Mammary epithelial cell (primary cell): ENCODE measurements at places on chromosomes 1 and 21. TPM values are rescaled to one million over a fixed set of nuclear protein-coding genes. Genes with fewer than 3 reads are reported as not detected.

DNA sequence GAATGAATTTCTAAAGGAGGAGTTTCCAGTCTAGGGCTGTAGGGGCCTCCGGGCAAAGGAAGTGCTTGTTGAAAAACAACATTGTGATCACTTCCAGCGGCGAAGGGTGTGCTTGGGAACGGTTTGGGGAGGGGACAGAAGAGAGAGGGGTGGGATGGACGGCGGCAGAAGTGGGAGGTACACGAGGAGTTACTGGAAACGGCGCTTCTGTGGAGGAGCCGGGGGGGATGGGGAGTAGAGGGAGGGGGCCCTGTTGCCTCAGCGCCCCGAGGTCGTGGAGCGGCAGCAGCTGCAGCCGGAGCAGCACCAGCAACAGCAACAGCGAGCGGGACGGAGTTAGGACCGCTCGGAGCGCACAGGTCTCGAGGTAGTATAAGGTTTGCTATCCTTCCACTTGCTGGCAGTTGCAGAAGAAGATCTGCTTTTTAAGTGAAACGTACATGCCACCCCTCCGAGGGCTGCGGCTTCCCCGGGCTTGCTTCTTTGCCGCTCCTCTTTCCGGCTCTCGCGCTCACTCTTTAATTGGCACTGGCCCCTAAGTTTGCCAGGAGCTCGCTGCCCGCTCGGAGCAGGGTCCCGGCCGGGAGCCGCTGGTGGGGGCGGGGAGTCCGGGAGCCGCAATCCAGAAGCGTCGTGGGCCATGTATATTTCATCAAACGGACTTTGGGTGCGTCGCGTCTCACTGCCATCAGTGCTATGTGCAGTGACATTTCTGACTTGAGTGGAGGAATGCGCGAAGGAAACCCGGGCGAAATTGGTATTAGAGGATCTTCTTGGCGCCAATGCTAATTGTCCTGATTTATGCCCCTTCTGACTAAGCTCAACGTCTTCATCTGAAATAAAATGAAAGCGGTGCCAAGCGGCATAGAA is 771 bp upstream of the NTNG1 start:
- peak; percentile 70 for DNase-seq

- peak; percentile 19 for DNase-seq
Observed at GRCh38 chr1:150150133-150151021, 661 bp downstream of the PLEKHO1 start.

DNA sequence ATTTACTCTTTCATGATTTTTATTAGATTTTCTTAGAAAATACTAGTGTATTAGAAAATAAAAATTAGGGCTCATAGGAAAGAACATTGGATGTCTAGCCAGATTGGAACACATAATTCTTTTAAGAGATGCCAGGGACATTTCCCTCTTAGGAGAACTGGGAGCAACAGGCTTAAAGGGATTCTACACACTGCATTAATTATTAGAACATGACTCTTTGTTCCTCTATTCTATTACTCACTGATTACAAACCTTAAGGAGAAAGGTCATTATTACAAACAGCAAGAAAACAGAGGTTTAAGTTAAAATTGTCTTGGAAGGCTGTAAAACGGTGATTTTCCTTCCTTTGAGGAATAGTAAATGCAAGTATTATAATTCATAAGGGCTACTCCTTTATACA is 32.9 kb upstream of the VAV3 start:
- no peak for DNase-seq

Gene KPRP
- polyA plus RNA-seq, result 0.62 TPM

Gene CLCA1
- polyA plus RNA-seq, result not detected

Gene PAX7
- polyA plus RNA-seq, result not detected

Gene SPRR2F
- polyA plus RNA-seq, result not detected

DNA sequence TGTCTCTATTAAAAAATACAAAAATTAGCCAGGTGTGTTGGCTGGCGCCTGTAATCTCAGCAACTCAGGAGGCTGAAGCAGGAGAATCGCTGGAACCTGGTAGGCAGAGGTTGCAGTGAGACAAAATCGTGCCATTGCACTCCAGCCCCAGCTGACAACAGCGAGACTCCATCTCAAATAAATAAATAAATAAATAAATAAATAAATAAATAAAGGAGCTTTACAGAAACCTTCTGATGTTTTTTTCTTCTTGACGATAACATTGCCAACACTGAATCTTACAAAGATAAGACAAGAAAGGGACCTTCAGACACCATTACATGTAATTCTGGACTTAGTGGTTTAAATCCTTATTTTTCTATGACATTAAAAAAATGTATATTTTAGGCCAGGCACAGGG is 47.8 kb upstream of the LGALS8 start:
- DNase-seq, result no peak

DNA sequence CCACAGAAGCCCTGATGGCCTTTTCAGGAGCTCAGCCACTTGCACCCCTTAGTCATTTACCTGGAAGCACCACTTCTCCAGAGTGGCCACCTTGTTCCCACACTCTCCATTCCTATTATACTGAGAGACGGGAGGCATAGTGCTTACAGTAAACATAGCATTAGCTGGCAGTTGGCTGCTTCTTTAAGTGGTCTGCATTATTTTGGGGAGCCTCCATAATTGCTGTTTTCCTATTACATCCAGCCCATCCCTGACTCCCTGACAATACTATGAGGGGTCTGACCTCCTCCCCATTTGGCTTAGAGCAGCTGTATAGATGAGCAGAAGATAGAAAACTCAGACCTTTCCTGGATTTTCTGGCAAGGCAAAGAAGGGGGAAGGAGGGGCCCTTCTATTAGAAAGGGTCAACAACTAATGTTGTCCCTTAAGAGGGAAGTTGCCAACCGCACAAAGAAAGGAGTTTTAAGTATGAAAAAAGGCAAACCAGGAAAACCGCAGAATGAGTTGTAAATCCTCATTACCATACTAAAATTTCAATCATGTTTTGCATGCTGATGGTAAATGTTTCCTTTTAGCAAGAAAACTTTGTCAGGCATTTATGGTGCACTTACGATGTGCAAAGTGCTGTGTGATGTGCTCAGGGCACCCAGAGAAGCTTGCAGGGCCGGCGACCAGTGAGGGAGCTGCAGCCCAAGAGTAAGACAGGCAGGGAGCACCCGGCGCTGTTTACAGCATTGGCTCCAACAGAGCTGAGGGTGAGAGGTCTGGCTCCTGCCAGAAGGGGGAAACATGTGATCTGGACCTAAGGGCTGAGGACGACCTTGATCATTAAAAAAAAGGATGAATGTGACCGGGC is 167.3 kb downstream of the ZZZ3 start:
- DNase-seq, result no peak

- DNase-seq, result no peak
Observed at GRCh38 chr1:217059401-217059800, 336.2 kb upstream of the ESRRG start.

Gene JAK1
- polyA plus RNA-seq, result 41.4 TPM

DNA sequence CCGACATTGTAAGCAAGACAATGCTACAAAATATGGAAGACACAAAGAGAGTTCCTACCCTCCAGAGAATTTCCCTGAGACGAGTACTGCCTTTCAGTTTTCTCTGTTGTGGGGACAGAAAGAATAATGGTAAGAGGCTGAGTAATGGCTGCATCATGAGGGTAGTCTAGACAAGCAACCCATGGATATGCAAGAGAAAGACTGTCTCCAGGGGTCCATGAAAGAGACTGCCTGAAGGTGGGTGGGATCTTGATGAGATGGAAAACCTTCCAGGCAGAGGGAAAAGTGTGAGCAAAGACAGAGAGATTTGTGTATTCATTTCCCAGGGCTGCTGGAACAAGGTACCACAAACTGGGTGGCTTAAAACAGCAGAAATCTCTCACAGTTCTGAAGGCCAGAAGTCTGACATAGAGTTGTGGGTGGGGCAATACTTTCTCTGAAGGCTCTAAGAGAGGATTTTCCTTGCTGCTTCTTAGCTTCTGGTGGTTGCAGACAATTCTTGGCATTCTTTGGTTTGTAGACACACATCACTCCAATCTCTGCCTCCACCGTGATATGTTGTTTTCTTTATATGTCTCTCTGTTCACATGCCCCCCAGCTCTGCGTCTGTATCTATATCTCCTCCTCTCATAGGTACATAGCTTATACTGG is 41.4 kb downstream of the ANP32E start:
- no peak for DNase-seq

Gene HSD3B2
- not detected for polyA plus RNA-seq

Gene WDR4
- polyA plus RNA-seq, result 21.7 TPM

Gene LMX1A
- not detected for polyA plus RNA-seq

DNA sequence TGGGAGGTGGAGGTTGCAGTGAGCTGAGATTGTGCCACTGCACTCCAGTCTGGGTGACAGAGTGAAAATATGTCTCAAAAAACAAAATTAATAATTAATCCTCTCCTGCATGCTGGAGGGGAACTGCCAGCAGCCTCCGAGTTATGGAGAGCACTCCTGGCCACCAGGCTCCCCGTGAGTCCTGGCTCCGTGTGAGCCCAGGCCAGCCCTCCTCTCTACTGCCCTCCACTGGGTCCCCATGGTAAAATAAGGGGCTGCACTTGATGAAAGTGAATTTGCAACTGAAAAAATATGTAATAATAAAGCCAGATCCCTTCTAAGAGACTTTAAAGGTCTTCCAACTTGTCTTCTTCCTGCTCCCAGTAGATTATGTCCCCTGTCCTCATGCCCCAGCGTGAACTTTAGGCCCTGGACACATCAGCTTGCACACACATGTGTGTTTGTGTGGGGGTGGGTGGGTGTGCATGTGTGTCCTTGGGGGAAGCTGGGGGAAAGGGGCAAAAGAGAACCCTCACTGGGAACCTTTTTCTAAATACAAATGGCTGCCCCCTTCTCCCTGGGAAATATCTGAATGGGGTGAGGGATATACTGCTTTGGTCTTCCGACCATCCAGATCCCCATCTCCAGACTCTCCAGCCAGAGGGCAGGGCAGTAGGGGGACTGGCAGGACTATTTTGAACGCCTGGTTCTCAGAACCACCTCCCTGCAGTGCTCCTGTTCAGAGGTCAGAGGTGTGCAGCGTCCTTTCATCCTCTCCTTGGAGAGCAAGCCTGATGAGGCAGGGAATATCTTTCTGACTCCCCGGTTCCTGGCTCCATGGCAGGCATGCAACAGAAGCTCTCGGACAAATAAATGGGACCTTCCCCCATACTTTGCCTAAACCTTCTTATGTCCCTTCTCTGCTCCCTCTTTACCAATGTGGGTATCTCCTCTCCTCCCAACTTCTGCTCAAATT is 26.2 kb downstream of the NEK2 start:
- no peak for DNase-seq

Gene ETV3L
- not detected for polyA plus RNA-seq

- peak; percentile 11 for DNase-seq
Observed at GRCh38 chr1:210653771-210654170, 325.1 kb downstream of the HHAT start.

DNA sequence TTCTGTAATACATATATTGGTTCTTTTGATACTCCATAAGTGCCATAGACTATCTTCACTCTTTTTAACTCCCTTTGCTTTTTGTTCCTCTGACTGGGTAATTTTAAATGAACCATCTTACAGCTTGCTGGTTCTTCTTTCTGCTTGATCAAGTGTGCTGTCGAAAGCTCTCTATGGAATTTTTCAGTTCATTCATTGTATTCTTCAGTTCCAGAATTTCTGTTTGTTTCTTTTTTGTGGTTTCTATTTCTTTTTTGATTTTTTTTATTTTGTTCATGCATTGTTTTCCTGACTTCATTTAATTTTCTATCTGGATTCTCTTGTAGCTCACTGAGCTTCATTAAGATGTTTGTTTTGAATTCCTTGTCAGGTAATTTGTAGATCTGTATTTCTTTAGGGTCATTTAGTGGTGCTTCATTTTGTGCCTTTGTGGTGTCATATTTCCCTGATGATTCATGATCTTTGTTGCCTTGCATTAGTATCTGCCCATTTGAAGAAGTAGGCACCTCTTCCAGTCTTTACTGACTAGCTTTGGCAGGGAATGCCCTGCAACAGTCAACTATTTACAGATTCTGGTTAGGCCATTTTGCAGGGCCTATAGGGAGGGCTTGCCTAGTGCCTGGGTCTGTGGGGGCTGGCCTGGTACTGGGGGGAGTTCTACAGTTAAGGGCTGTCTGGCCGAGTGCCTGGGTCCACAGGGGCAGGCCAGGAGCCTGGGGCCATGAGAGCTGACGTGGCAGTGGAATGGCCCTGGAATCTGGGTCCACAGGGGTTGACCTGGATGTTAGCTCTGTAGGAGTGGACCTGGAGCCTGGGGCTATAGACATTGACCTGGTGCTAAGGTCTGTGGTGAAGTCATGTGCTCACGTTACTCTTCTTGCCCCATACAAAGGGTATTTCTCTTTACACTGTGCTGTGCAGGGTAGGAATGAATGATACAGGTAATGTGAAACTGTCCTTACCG is 89.7 kb downstream of the MAGI3 start:
- DNase-seq, result peak; percentile 42

DNA sequence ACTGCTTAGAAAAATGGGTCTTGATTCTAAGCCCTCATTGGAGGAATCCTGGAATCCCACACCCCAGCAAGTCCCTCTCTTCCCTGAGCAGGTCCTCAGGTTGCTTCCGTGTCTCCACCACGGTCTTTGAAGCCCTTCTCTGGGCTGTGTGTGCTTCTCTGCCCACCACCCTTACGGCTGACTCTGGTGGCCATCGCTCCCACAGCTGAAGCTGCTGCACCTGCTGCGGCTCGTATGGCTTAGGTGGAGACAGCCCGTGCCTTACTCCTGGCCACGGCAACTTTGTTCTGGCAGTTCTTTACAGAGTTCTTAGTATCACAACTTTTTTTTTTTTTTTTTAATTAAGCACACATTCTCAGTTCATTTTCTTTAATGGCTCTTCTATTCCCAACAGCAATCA is 10.9 kb upstream of the KIF26B start:
- no peak for DNase-seq

- peak; percentile 84 for DNase-seq
Observed at GRCh38 chr21:45001134-45002095, 61.6 kb downstream of the SLX9 start.

DNA sequence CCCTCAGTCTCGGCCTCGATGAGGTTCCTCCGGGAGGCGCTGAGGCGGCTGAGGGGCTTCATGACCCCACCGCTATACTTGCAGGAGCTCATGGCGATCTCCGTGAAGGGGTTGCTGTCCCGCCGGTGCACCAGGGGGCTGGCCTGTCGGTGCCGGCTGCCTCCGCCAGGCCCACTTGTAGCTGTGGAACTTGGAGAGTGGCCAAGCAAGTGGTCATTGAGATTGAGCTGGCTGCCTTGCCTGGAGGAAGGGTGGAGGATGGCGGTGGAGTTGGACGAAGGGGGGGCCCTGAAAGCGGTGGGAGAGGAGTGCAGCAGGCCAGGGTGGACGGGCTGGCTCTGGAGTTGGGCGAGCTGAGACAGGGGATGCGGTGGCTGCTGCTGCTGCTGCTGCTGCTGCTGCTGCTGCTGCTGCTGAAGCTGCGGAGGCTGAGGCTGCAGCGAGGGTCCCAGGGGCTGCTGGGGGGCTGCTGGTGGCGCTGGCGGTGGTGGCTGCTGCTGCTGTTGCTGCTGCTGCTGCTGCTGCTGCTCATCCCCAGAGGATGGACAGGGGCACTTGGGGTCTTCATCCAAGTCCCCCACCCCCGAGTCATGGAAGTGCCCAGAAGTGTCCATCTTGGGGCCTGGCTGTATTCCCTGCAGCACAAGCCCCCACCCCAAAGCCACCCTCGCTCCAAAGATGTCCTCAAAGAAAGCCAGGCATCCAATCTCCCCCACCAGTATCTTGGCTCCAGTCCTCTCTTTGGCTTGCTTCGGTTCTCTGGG is 548 bp downstream of the KCNN3 start:
- no peak for DNase-seq
